ENCODE measurements at places on chromosomes 12 and 14.

DNA sequence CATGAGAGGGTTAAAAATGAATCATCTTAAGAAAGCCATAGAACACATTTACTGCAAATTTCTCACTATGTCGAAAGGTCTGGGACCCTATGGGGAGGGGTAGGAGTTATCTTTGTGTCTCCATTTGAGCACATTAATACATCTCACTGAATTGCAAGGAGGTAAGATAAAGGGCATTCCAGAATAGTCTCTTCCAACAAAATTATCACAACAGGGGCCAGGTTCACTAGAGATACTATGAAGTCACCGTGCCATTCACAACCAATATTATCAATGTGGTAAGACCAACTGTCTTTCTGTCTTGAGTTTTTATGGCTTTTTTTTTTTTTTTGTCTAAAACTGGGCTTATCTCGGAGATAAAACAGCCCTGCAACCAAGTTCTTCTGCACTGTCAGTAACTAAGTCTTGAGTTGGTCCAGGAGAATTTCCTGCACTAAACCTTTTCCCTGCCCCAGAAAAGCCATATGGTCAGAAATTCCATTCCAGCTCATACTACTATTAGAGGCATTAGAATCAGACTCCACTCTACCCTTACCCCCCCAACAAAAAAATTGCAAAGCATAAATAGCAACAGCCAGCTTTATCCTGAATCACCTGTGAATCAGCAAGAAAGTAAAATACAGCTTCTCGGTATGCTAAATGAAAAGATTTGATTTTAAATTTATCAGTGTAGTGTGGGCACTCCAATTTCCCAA is 79.7 kb downstream of the PTPRR start:
- no peak for DNase-seq

- DNase-seq = no peak
These were observed 94.9 kb downstream of the CHGA start for GRCh38 chr14:93017898-93018297.

DNA sequence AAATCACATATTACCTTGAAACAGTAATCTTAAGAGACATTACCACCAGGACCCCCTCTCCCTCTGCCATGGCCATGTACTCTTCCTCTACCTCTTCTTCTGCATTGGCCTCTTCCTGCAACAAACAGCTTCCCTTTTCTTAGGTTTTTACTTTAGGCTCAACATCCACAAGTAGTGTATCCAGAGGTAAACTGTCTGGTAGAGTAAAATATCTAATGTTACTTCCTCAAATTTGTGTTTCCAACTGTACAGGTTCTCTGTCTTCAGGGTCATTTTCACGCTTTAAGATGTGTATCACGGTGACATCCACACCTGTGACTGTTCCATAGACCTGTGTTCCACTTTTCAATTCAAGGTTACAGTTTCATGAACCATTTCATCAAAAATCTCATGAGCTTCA is 13.4 kb downstream of the CDK17 start:
- DNase-seq = no peak

GRCh38 chr14:51652168-51653078 is 713 bp downstream of the FRMD6 start:
- DNase-seq = no peak

GRCh38 chr12:83361071-83361470 is 674.4 kb downstream of the TMTC2 start:
- DNase-seq = no peak

DNA sequence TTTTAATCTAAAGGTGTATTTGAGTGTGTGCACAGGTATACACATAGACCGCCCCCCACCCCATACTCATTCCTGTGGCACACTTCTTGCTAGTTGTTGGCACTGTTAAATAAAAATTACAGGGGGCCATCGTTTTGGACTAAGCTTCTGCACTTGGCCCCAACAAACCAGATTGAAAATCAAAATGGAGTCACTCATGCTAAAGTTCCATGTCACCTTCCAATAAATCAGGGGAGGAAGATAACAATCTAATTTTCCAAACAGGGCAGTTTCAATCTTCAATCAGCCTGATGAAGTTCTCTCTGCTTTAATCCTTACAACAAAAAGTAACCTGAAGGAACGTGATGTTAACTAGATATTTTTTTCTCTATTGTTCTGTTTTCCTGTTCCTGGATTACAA is 78.2 kb downstream of the RGS6 start:
- no peak for DNase-seq

DNA sequence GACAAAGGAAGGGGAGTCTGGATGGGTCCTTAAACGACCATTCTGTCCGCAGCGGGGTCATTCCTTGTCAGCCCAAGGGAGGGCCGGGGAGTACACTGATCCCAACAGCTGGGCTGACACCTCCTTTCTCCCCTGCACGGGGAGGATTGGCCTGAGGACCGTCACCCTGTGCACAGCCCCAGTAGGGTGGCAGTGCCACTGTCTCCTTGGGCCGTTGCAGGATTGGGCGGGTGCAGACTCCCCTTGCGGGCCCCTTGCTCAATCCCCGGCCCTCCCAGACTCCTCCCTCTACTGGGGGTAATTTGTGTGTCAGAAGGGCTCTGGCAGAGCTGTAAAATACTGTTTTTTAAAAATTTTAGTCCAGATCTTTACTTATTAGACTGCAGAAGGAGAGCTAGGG is 12.6 kb upstream of the AMN start:
- DNase-seq = no peak

- DNase-seq = no peak
These were observed 19.1 kb downstream of the AMN start for GRCh38 chr14:102941419-102942011.

DNA sequence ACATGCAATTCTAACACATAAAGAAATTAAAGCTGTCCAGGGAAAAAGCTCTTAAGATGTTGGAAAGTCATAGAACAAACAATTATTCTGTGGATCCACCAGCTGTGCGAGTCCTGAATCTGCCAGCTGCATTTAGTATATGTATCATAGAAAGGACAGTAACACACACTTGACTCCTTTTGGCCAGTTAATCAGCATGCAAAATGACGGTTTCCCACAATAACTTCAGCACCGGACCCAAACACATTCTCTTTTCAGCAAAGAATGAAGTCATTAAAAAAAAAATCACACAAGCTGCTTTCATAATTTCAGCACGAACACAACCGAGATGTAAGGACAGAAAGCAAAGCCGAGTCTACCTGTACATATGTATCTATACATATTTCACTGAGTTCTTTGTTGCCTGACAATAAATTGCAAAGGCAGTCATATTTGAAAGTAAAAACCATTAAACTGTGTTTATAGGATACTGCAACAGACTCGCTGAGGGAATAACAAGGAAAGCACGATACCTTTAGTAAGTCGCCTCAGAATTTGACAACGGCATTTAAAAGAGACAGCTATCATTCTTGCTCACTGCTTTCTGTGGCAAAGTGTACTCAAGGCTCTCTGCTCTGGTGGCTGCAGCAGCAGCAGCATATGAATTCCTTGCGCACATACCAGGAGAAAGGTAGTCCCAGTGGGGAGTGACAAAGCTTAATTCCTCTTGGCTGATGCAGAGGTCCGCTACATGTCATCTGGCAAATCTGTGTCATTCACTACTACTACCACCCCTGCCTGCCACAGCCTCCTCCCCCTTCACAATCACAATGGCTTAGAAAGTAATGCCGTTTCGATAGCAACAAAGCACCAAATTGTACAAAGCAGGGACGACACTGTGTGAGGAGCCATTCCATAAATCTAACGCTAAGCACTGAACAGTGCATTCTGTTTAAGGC is at the start of gene GRIP1:
Gene GRIP1 (minus strand): TSS at position 739 of the 938 bp plus-strand sequence. CDS start 172 bp downstream, at position 567.
- DNase-seq = no peak
